Occipital lobe (tissue), 3 donors: ENCODE measurements at places on chromosomes 3 and 15. TPM values are rescaled to one million over a fixed set of nuclear protein-coding genes. Genes with fewer than 3 reads are reported as not detected.

Gene CLCN2
- total RNA-seq = 8.4 TPM

Gene EXD1
- total RNA-seq = 0.78 TPM

Gene C2CD4A
- 0.16 TPM for total RNA-seq

Gene GOLGA6D
- total RNA-seq = not detected

Gene SLC15A2
- 10.0 TPM for total RNA-seq

Gene C3orf20
- 0.16 TPM for total RNA-seq

DNA sequence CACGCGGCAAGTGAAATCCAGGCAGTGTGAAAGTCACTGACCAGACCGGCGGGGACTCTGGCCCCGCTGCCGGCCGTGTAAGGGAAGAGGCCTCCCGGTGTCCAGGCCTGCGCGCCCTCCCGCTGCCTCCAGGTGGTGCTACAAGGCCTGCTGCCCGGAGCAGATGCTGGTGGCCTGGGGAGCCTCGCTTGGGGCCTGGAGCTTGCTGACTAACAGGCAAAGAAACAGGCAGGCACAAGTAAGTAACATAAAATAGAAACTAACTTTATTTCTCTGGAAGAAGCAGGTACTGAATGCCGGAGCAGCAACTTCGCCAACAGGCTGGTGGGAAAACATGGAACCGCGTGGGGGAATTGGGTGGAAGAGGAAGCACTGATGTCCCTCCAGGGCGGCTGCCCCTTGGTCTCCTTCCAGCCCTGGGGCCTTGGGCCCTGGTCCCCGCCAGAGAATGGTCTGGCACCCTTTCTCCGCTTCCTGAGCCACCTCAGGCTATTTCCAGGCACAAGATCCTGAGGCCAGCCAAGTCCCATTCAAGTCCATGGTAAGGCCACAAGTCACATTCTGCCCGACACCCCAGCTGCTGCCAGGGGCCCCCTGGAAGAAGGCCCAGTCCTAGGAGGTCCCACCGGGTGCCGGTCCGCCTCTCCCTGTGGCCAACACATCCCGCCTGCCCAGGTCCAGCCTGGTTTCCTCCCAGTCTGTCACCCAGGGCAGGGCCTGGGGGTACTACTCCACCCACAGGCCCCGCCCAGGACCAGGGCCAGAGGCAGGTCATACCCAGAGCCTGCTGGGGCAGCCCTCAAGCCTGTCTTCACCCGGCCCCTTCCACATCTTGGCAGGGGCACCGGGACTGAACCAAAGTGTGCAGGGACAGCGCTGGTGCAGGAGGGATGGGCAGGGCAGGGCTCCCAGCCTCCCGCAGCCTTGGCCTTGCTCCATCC, 45.0 kb downstream of the TNK2 start:
- DNase-seq = peak; percentile 82

GRCh38 chr3:17656264-17656663, 86.2 kb downstream of the TBC1D5 start:
- DNase-seq = no peak

DNA sequence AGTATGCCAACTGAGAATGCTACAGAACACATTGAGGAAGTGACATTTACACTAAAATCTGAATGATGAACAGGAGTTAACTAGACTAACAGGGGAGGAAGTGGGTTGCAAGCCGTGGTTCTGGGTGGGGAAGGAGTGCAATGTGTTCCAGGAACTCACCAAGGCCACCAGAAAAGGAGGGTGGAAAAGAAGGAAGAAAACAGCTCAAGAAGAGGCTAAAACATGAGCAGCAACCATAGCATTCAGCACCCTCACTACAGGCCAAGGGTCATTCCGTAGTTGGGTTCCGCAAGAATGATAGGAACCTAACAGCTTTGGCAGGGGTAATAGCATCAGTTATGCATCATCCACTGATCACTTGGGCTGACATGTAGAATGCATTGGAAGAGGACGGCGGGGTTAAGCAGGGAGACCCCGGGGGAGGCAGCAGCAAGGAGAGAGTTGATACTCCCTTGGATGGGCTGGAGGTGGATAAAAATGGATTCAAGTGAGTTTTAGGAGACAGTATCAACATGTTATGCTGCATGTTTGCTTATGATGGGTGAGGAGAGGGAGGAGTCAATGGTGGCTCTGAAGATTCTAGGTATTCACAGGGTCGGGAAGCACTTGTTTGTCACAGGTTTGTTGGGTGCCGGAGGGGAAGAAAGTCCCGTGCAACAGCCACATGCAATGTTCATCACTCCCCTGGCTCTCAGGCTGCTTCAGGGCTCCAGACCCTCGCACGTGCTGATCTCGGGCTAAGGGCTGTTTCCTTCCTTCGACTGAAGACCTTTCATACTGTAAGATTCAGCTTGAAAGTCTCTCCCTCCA, 53.2 kb downstream of the LIPC start:
- DNase-seq = no peak

DNA sequence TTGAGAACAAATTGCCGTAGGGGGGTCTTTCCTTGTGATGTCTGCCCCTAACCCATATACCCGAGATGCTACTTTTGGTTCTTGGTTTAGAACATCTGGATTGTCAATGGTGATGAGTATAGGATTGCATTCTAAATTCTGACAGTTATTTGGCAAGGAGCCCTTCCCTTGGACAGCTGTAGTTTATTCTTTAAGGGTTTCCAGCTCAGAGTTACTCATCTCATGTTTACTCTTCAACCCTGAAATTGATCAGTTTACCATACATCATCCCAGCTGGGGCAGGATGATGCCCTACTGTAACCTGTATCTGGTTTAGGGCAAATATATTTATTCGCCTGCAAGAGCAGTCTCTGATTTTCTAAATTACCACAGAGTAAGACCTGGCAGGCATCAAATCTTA, 85.7 kb upstream of the XCR1 start:
- no peak for DNase-seq
